Activated CD4-positive, alpha-beta T cell treated with anti-CD3 and anti-CD28 coated beads, Interleukin-2, amount 10 ng/mL, durations not matched to agents 7 days and 5 days (primary cell): ENCODE measurements at places on chromosomes 5 and 9.

GRCh38 chr5:170885256-170885655, 23.4 kb downstream of the RANBP17 start:
- DNase-seq = no peak

DNA sequence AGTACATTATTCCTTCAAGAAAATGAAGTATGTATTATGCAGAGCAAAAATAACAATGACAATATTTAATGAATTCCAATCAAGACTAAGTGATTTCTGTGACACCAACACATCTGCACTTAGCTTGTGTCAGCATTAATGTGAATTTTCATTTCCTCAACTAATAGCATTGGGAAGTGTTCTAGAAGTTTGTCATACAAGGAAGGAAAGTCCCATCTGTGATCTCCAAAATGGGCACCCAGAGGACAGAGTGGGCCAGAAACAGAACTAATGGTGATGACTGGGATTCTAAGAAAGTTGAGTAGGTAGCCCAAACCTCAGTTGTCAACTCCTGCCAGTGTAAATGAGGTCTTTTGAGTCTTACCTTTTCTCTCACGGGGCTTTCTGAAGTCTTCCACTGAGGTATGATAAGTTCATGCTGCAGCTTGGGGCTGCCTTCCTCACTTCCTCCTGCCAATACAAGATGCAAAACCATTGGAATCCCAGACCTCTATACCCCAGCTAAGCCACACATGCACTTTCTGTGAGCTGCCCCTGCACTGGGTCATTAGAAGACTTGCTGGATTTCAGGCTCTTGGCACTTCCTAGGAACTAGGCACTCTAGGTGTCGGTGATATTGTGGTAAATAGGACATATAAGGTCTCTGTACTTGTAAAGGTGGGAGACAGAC, 4.9 kb downstream of the ADAM19 start:
- DNase-seq = no peak

DNA sequence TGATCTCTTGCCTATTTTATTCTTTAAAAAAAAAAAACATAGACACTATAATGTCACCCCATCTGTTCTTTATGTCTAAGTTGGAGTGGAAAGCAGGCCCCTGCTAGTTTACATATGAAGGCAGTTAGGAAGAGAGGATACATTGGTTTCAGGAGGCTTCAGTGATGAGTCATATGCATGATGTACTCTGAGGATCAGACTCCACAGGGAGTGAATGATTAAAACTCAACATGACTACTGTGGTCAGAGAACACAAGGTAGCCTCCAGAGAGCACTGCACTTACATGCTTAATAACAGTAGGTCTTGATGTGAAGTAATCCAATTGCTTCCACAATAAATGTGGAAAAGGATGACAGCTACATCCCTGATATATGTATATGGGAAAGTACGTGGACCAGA, 22.7 kb upstream of the FSTL4 start:
- DNase-seq = no peak

DNA sequence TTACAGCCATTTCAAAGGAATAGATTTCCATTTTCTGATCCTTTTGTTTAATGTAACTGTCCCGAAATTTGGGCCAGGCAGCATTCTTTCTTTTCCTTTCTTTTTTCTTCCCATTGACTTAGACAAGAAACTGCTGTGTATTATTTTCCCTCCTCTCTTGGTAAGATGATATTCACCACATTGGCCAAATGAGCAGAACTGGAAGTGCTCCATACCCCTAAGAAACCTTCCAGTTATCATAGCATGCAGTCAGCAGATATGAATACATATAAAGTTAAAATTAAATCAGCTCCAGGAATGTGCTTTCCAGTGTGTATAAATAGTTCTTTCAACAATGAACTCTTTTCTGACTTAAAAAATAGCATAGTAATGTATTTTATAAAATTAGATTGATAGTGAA, 168.5 kb upstream of the GAS1 start:
- no peak for DNase-seq

GRCh38 chr9:95746408-95747180, 128.9 kb upstream of the ERCC6L2 start:
- no peak for DNase-seq

DNA sequence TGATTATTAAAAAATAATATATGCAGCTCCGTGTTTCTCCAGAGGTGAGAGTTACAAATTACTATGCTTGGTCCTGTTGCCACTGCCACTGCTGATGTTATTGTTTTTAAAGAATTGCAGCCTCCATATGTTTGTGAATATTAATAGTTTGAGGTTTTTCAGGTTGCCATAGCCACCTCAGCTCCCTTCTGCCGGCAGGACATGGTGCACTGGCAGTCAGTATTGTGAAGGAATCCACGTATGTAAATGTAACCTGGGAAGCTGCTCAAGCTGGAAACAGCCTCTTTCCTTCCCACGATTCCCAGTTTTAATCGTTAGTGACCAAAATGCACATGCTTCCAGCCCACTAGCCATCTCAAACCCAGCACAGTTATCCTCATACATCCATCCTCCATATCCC, 184.4 kb upstream of the CCNG1 start:
- no peak for DNase-seq

- no peak for DNase-seq
Observed at GRCh38 chr9:29214154-29214689, 1640.9 kb upstream of the C9orf72 start.

GRCh38 chr5:43033841-43034590, 6.1 kb downstream of the ANXA2R start:
- DNase-seq = no peak

- DNase-seq = no peak
Observed at GRCh38 chr9:9091387-9091786, 1291.8 kb upstream of the DMAC1 start.

DNA sequence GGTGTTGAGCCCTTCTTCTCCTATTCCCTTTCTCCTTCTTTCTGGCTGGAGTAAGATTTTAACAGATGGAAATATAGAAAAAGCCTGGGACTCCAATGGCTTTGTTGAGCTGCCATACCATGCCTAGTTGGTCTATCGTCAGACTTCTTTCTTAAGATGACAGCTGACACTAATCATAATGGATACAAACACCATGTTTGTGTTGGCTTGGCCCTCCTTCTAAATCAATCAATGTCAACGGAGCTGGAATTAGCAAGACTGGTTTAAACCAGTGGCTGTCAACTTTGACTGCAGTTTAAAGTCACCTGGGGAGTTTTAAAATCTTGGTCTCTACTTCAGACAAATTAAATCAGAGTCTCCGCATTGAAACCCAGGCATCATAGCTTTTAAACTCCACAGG, 264.5 kb upstream of the PRR16 start:
- no peak for DNase-seq

DNA sequence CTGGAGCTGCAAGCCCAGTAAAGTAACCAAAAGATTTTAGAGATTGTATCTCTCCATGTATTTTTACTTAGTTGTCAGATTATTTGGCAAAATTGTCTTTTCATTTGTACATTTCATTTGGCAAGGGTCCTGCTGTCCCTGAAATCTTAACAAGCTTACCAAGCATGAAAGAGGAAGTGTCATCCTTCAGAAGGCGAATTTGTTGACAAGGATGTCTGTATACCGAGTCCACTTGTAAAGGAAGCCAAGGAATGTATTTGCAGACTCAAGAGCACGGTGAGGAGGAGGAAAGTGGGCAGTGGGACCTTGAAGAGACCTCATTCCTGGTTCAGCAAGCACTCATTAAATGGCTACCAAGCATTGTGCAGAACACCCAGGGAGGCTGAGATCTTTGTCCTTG, 7.5 kb upstream of the OTULINL start:
- no peak for DNase-seq
